ENCODE measurements at places on chromosomes 11 and 22.

GRCh38 chr22:46731246-46732040 lies 6.6 kb downstream of the CERK start:
- no peak for DNase-seq

GRCh38 chr22:20503816-20504215 lies 3.6 kb upstream of the MED15 start:
- no peak for DNase-seq

- no peak for DNase-seq
These were observed 3.3 kb downstream of the OSBP2 start for GRCh38 chr22:30697975-30698374.

GRCh38 chr11:88377144-88377543 lies 39.6 kb upstream of the CTSC start:
- DNase-seq, result no peak

DNA sequence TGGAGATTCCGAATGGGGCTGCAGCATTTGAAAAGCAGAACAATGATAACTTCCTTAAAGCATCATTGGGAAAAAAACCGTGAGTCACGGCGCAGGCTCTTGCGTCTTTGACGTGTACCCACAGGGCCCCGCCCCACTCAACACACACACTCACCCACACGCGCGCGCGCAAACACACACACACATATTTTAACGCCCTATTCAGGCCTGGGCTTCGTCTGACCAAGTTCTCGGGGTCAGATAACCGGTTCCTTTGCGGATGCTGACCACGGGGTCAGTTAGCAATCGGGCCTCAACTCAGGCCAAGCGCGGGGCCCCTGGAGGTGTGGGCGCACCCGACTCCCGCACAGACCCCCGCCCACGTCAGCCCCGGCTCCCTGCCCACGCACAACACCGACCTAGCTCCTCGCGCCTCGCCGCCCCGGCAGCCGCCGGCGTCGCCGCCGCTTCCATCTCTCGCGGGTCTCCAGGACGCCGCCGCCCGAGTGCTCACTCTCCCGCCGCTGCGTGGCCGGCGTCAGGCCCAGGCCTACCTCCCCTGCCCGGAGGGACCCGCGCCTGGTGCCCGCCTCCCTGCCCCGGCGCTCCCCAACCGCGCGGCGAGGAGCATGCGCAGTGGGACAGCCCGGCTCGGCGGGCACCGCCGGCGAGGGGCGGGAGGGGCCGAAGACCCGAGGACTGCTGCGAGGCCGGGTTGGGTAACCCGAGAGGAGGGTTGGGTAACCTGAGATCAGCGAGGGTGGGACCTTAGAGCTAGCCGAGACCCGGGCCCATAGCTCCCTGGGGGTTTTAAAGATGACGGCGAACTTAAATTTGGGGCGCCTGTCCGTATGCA lies at the start of gene SLC36A4:
Gene SLC36A4 (minus strand): TSS at position 612 of the 835 bp plus-strand sequence. CDS start 159 bp downstream, at position 453.
- peak; percentile 81 for DNase-seq

DNA sequence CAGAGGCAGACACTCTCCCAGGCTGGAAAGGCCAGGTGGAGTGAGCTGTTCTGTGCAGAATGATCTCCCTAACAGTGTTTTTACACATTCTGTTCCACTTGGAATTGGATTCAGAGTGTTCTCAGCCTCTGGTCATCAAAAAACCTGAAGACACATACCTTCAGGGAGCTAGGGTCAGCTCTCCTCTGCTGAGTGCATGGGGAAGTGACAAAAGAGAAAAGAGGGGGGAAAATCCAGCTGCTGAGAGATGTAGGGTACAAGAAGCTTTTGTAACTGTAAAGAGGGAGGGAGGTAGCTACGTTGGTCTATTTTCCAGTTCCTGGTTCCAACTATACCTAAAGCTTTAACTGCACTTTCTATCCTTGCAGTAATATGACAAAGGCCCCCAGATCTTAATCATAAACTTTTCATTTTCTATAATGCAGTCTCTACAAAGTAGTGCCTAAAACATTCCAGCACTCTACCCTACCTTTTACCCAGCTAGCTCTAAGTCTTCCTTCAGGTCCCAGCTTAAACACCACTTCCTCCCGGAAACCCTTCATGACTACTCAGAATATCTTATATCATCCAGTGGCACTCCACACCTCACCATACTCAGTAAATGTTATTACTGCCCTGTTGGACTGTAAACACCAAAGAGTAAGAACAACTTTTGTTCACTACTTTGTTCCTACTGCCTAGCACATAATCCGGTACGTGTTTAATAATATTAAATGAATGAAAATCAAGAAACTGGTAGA lies 9.2 kb downstream of the MAPK1 start:
- DNase-seq, result no peak

GRCh38 chr22:45320357-45320976 lies 10.7 kb downstream of the FAM118A start:
- DNase-seq, result peak; percentile 73

DNA sequence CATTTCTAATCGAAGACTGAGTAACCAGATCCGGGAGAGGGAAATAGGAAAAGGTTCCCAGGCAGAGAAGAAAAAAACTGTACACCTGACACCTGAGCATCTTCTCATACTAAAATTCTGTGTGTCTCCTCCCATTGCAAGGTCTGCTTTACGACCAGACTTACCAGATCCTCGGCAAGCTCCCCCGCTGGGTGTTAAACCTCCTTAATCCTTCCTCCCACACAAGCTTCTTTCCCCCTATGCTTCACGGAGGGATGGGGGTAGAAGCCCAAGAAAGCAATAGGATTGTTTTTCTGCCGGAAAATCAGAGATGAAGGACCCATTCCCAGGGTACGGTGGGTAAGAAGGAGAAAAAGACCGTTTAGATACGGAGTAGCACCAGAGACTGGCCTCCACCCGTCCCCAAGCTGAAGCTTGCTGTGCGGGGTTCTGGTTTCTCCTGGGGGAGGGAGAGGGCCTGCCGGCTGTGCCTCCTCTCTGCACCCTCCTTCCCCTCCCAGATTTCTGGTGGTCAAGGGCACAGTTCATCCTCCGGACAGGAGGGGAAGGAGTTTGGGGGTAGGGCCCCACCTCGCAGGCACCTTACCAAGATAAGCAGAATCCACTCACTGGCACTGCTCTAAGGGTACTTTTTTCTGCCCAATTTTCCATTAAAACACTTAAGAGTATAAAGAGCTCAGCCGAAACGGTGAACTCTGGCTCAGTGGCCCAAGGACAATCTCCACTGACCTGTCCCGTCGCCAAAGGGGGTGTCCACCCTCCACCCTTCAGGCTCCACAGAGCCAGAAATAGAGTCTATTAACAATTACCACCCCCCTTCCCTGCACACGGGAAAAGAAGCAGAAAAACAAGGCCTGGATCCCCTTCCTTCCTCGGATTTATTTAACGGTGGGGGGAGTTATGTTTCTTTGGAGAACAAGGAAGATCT lies 1.2 kb downstream of the TOB2 start:
- no peak for DNase-seq

- DNase-seq, result no peak
These were observed 64.4 kb upstream of the MYEOV start for GRCh38 chr11:69229511-69229910.

- no peak for DNase-seq
These were observed 423.7 kb upstream of the ANO5 start for GRCh38 chr11:21769188-21769587.

- no peak for DNase-seq
These were observed 138.5 kb downstream of the ARHGAP42 start for GRCh38 chr11:100825626-100826025.

GRCh38 chr11:130721736-130722135 lies 194.5 kb downstream of the SNX19 start:
- DNase-seq, result no peak

DNA sequence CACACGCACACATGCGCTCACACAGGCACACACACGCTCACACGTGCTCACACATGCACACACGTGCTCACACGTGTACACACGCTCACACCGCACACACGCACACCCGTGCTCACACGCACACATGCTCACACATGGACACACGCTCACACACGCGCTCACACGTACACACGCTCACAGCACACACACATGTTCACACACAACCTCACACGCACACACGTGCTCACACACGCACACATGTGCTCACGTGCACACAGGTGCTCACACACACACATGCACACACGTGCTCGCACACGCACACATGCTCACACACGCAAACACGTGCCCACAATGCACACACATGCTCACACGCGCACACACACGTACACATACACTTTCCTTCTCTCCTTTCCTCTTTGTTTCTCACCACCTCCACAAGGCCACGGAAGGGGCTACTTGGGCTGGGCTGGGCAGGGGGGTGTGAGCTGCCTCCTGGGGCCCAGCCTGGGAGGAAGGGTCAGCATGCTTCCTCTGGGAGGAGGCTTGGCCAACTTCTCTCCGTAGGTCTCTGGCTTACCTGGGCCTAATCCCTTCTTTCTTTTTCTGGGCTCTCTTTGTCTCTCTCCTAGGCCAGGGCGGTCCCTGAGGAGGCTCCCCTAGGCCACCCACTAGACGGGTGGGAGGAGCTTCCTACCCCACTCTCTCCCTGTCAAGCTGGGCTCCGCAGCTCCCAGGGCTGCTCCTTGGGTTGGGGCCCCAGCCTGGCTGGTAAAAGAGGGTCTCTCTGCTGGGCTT lies 34.5 kb upstream of the PARVG start:
- no peak for DNase-seq
